ENCODE measurements at places on chromosomes 7 and 10.

GRCh38 chr7:99098824-99099498 lies 44.9 kb downstream of the SMURF1 start:
- no peak for DNase-seq

DNA sequence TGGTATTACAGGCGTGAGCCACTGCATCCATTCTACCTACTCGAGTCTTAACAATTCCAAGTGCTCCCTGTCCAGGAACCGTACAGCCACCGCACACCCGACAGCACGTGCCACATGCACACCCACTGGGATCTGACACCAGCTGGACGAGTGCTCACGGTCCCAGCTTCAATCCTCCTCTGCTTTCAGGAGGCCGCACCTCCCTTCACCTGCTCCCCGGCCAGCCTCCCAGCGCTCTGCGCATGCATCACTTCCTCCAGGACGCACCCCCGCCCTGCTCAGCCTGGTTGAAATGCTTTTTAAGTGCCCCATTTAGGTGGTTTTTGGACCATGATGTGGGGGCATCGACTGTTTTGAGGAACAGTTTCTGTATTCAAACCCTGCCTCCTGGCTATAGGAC lies 47.3 kb upstream of the TMEM213 start:
- DNase-seq, result no peak

DNA sequence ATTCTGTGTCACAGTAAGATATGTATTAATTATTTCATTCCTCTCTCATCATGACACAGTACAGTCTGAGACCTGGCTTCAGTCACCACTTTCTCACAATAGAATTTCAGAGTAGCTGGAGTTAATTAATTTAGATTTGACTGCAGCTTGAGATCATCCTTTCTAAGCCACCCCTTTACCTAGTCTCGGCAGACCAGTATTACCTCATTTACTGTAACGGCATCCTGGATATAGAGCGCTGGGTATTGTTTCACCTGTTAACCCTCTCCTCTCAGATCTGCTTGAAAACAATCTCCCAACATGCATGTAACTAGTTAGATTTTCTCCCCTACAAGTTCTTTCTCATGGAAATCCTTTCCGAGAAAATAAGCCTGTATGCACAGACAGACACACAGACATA lies 1057.5 kb downstream of the GATA3 start:
- DNase-seq, result no peak

GRCh38 chr7:8190119-8190895 lies 71.7 kb downstream of the ICA1 start:
- peak; percentile 89 for DNase-seq

DNA sequence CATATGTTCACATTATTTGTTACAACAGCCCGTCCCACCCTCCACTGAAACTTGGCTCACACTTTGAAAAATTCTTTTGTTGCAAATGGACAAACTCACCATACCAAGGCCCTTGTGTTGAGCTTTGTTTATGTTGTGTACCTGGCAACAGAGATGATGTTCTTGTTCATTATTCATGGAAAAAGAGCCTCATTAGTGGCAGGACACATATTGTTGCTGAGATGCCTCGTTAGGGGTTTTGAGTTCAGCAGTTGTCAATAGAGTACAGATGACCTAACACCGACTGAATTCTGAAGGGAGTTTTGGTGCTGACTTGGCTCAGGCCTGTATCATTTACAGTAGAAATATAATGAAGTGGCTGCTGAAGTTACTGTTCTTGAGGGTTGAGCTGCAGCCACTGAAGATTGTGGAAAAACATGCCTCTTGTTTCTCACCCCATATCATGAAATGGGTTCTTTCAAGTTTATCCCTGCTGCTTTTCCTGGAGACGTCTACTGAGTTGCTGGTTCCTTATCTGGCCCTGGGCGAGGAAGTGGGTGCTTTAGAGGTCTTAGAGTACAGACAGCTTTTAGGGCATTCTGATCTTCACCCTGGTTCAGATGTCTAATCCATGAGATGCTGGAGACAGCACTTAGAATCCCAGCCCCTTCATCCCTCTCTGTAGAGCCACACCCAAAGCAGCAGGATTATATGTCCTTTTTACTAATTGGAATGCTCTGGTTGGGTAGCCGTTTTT lies 149.7 kb downstream of the WNT2 start:
- DNase-seq, result no peak
